ENCODE measurements at places on chromosomes 1 and 21.

- no peak for DNase-seq
These were observed 233.3 kb upstream of the COA6 start for GRCh38 chr1:234139966-234140365.

DNA sequence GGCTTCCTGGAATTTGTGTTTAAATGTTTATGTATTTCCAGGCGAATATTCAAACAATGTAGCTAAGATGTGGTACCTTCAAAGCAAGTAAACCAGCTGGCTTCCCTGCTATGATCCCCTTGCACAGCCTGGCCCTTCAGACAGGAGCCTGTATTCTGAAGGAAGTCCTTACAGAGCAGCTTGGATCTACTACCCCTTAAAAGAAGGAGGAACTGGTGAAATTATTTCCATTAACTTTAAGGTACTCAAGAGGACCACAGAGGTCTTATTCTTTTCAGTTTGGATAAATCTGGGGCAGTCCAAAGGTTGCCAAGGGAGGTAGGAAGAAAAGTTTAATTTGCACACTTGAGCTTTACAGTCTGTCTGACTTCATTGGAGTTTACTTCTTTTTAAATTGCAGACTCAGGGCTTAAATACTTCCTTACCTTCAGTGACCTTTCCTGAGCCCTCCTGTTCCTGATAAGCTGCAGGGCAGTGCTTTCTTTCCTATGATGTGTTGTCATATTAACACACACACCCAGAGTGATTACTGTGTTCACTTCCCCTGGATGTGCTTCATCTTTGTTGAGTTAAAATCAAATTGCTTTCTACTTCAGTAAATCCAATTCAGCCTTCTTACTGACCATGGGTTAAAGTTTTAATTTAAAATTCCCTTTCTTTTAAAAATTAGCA, 40.5 kb downstream of the DISC1 start:
- no peak for DNase-seq

- DNase-seq = no peak
These were observed 396.3 kb downstream of the SETD4 start for GRCh38 chr21:35663856-35664606.

- DNase-seq = peak; percentile 16
These were observed 237.9 kb upstream of the PBX1 start for GRCh38 chr1:164320790-164321731.

DNA sequence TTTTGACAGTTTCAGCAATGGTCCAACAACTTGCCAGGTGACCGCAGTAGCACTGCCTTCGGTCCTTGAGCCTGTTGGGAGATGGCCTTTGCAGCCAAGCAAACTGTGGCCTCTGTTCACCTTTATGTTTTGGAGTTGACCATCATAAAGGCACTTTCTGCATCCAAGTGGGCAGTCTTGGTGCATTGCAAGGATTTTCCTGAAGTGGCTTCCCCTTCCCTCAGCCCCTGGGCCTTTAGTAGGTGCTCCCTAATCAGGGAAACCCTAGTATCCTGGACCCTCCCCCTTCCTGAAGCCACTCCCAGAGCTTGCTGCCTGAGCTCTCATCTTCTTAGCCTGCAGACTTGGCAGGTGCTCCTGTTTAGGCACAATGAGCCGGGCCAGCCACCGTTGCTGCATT, 140.2 kb downstream of the TRABD2B start:
- no peak for DNase-seq

GRCh38 chr1:59397139-59397858, 100.4 kb downstream of the FGGY start:
- no peak for DNase-seq

- DNase-seq = peak; percentile 65
These were observed 31.4 kb upstream of the C1orf185 start for GRCh38 chr1:51070640-51071039.

- no peak for DNase-seq
These were observed 655.6 kb upstream of the NEGR1 start for GRCh38 chr1:72937905-72938304.

DNA sequence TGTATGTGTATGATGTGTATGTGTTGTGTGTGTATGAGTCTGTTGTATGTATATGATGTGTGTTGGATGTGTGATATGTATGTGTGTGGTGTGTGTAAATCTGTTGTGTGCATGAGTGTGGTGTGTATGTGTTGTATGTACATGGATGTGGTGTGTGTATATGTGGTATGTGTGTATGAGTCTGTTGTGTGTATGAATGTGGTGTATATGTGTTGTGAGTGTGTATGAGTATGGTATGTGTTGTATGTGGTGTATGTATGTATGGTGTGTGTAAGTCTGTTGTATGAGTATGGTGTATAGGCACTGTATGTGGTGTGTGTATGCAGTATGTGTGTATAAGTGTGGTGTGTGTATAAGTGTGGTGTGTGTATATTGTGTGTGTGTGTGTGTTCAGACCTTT, 95.0 kb downstream of the PLXNA2 start:
- DNase-seq = no peak

DNA sequence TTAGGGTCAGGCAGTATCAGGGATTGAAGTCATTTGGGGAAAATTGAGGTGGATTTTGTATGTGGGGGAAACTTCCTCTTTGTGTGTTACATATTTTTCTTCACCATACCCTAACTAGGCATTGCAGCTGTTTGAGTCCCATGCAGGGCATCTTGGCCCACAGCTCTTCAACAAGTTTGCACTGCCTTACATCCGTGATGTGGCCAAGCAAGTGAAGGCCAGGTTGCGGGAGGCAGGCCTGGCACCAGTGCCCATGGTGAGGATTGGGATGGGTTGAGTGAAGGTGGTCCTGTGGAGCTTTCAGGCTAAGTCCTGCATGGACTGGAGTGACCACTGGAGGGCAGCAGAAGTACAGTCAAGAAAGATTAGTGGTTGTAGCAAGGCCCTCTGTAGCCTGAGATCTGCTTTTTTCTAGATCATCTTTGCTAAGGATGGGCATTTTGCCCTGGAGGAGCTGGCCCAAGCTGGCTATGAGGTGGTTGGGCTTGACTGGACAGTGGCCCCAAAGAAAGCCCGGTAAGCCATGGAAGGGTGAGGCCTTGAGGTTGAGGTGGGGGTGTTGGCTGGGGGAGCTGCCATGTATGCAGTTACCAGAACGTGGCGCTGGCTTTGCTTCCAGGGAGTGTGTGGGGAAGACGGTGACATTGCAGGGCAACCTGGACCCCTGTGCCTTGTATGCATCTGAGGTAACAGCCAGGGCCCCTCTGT, 2.4 kb downstream of the UROD start:
- peak; percentile 76 for DNase-seq

DNA sequence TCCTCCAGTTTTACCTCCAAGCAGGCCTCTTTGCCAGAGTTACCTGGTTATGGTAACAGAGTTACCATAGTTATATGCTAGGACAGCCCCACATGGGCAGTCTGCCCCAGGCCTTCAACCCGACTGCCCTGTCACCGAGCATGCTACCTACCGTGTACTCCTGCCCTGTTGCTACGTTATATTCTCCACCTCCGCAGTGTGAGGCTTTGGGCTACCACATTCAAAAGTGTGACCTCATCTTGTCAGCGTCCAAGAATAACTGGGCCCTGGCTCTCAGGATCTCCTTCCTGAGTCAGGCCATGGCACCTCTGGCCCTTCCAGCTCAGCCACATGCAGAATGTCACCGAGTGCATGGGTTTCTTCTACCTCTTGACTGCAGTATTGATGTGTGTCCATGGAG, 8.9 kb downstream of the MAPKAPK2 start:
- DNase-seq = no peak

- DNase-seq = peak; percentile 56
These were observed 180.9 kb downstream of the PCP4 start for GRCh38 chr21:40047993-40048730.

DNA sequence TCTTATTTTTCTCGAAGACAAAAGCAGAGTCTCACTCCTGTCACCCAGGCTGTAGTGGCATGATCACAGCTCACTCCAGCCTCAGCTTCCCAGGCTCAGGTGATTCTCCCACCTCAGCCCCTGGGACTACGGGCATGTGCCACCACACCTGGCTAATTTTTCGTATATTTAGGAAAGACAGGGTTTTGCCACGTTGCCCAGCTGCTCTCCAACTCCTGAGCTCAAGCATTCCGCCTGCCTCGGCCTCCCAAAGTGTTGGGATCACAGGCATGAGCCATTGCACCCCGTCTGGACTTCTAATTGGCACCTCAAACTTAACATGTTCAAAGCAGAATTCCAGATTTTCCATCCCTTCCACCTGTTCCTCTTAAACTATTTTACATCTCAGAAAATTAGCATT, 19.0 kb upstream of the LRRC8C start:
- DNase-seq = no peak

GRCh38 chr1:14189381-14189780, 409.1 kb upstream of the KAZN start:
- no peak for DNase-seq

- DNase-seq = no peak
These were observed 3.7 kb upstream of the KIAA1614 start for GRCh38 chr1:180909005-180909414.

DNA sequence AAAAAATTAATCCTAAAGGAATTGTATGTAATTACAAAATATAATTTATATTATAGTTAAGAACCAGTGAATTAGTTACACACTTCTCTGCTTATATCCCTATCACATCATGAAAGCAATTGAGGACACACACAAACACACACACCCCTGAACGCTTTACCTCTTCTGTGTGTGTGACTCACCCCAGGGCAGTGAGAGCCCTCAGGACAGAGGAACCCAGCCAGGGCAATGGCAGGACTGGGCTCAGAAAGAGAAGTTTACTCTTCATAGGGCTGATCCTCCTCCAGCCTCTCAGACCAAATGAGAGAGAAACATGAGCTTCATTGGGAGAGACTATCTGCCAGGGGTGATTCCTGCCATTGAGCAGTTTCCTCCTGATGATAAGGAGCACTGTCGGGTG, 38.1 kb downstream of the SLC44A3 start:
- DNase-seq = no peak

GRCh38 chr1:1046767-1047166, 26.8 kb downstream of the AGRN start:
- DNase-seq = no peak

DNA sequence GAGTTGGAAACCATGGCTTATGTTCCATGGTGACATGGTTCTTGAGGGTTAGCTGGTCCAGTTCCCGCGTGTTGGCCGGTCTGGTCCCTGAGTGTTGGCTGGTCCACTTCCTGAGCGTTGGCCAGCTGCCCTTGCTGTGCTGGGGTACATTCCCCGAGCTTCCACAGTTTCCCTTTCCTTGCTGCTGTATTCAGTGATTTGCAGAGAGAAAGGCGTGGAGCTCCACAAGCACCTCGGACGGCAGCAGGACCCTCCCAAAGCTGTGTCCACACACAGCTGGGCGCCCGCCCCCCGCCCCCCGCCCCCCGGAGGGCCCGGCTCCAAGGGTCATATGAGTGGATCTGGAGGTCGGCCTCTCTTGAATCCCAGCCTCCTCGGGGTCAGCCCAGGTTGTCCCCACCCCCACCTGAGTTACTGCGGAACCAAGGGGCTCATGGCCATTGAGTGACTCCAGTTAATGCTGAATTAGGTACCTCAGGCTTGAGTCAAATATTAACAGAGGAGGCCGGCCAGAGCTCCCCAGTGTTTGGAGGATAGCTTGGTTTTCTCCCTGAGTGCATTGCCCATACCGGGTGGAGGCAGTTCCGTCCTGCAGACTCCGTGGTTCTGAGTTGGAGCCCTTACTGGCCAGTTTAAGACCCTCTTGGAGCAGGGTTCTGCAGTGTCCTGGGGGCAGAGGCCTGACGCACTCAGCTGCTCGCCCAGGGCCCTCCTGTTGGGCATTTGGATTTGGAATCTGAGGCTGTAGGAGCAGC, 18.4 kb downstream of the COL18A1 start:
- no peak for DNase-seq

- peak; percentile 36 for DNase-seq
These were observed 25.0 kb downstream of the KRTAP24-1 start for GRCh38 chr21:30257773-30258172.

DNA sequence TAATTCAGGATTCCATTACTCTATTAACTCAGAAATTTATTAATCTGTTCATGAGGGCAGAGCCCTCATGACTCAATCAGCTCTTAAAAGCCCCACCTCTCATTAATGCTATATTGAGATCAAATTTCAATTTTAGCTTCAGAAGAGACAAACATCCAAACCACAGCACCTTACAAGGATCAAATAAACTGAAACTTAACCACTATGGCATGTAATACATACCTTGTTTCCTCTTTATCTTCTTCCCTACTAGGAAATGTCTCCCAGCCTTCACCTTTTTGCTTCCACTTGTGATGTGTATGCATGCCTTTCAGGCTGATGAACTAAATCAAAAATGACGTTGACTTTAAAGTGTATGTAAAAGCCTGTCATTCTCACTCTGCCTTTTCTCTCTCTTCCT, 2121.3 kb downstream of the NCAM2 start:
- DNase-seq = no peak

DNA sequence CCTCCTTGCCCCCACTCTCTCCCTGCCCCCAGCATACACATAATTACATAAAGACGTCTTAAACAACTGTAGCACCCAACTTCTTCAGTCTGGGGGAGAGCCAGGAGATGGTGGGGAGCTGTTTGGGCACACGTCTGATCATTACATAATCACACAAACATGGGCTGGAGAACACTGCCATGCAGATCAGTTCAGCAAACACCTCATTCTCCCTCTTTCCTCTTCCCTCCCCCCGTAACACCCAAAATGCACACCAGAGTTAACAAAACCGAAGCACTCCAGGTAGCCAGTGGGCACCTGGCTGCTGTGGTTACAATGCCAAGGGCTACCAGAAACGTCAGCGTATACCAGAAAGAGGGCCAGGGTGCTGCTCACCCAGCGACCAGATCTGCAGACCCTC, 1.6 kb downstream of the HIVEP3 start:
- no peak for DNase-seq

DNA sequence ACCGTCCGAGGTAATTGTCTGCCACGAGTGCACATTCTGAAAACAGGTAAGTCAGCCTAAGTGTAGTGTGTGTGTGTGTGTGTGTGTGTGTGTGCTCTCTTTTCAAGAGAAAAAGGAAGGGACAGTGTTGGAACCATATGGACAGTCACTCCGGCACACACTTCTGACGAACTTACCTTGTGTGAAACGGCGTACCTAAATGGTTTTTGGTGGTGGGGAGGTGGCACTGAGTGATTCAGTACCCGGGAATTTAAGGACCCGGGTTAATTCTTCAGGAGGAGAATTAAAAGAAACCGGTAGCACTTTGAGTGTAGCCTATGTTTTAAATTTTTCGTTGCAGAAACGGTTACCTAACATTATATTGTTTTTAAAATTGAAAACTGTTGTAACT, 286 bp downstream of the ODR4 start:
- DNase-seq = no peak

DNA sequence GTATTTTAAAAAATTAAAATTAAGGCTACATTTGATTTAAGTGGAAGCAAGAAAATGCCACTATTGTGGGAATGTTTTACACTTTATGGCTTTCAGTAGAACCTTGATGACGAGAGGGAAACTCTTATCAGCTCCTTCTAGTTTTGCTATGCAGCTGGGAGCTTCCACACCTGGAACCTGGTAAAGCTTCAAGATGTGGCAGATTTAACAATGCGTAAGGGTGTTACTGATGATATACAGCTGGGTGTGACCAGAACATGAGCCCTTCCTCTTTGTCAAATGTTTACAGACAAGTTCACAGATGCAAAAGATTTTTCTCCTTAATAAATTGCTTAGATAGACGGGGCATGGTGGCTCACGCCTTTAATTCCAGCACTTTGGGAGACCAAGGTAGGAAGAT, 20.3 kb downstream of the TTC13 start:
- DNase-seq = no peak
